Astrocyte of the cerebellum (primary cell): ENCODE measurements at places on chromosomes 12 and 14.
A peak's percentile ranks its signal among the peaks of the same experiment; 100 is the strongest.

GRCh38 chr14:76742966-76743365 lies 18.3 kb upstream of the VASH1 start:
- DNase-seq: no peak

- DNase-seq: no peak
Measured at GRCh38 chr14:54330876-54331275, 65.9 kb upstream of the CDKN3 start.

GRCh38 chr12:78698747-78699146 lies 165.8 kb upstream of the SYT1 start:
- DNase-seq: peak; percentile 9

- no peak for DNase-seq
Measured at GRCh38 chr12:115384391-115384790, 700.4 kb upstream of the TBX3 start.

DNA sequence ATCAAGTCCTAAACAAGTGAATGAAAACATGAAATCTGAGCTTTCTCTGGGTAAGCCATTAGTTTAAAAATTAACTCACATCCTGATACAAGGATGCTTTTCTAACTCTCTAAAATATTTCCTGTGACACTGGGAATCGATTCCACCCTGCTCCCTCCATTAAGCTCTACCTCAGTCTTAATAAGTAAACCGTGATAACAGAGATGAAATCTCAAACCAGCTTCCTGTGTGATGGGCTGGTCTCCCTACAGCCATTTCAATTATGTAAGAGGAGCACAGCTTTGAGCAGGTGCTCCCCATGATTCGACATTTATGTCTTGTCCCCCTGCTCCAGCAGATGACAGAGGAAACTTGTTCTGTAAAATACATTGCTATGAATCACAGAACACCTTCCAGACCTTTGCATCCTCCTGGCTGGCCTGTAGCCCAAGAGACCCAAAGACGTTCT lies 59.0 kb downstream of the GAS2L3 start:
- no peak for DNase-seq

GRCh38 chr12:117343296-117343695 lies 18.1 kb downstream of the NOS1 start:
- no peak for DNase-seq

DNA sequence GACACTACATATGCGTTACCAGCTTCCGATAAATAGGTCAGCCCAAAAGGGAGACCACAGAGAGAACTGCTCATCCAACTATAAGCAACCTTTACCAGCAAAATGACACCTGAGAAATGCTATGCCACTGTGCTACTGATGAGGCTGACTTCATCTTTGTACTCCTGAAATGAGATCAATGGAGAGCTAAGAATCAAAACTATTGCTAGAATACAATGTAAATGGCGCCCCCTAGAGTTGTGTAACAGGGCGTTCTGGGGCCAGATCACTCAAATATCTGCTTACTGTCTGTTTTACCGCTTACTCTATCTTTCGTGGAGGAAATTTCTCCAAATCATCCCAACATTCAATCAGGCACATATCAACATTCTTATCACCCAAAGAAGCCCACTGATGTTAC lies 4.6 kb downstream of the ZNF384 start:
- no peak for DNase-seq

DNA sequence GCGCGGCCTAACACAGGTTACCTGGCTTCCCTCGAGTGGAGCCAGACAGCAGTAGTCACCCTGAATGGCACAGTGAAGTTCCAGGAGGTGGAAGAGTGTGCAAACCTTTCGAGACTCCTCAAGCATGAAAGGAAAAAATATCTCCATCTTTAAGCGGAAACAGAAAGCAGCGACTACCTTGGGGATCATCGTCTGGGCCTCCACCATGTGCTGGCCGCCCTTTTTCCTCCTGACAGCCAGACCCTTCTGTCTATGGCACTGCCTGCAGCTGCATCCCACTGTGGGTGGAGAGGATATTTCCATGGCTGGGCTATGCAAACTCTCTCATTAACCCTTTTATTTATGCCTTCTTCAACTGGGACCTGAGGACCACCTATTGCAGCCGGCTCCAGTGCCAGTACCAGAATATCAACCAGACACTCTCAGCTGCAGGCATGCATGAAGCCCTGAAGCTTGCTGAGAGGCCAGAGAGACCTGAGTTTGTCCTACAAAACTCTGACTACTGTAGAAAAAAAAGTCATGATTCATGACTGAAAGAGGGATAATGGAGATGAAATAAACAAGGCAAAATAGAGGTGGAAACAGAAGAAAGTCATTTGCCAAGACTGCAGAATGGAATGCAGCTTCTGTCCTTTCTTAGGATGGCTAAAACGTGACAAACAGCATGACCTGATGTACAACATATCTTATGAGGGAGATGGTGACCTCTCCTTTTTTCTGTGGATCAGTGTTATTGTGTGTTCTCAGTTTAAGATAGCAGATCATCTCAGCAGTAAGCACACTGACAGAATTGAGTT lies 2.4 kb upstream of the HEBP1 start:
- DNase-seq: no peak

GRCh38 chr14:24834956-24835355 lies 201.0 kb upstream of the GZMB start:
- DNase-seq: no peak

GRCh38 chr14:95480109-95480886 lies 36.2 kb downstream of the SYNE3 start:
- DNase-seq: no peak

DNA sequence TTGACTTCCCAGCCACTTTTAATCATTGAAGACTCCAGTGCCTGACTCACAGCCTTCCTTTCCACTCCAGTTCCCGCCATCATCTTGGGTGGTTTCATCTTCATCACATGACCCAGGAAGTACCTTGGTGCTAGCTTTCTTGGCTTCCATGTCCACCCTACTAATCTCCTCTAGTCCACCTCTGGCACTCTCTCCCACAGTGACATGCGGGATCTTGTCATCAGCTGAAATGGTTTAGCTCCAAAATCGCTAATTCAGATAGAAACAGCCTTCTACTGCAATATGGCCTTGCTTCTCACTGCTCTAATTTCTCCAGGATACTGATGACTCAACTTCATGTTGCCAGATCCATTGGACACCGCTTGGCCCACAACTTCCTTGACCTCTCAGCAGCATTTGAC lies 24.5 kb downstream of the WDR20 start:
- no peak for DNase-seq

- DNase-seq: no peak
Measured at GRCh38 chr14:60506462-60506984, 2.4 kb upstream of the SIX6 start.

DNA sequence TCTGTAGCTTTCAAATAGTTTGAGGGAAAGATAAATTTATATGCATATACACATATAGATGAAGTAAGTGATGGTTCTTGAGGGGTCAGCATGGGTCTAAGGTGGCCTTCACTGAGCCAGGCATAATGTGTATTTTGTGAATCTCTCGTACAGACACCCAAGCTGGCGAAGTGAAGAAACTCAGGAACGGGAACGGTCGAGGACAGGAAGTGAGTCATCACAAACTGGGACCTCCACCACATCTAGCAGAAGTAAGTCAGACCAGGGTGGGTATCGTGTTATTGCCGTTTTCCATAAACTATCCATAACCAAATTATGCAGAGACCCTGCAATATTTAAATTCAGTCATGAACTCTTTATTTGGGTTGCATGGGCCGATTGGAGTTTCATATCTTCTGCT lies 15.4 kb upstream of the TNS2 start:
- DNase-seq: no peak

- DNase-seq: peak; percentile 5
Measured at GRCh38 chr14:79668951-79669350, 542.4 kb downstream of the DIO2 start.

DNA sequence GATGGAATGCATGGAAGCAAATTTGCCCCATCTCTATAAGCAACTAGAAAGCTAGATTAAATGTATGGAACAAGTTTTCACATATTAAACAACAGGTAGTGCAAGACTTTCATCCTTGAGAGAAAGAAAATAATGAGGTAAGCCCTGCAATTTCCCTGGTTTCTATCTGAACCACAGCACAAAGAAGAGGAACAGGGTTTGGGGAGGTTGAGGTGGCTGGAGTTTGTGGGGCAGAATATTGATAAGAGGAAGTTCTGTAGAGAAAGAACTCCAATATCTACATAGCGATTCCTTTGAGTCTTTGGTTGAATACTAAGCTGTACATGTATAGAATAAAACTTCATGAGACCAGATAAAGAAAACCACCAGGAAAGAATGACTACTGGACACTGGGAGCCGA lies 96.3 kb upstream of the CCND2 start:
- DNase-seq: no peak
